Activated CD8-positive, alpha-beta memory T cell treated with anti-CD3 and anti-CD28 coated beads for 4 hours (primary cell): ENCODE measurements at places on chromosomes 12 and 14.
A peak's percentile ranks its signal among the peaks of the same experiment; 100 is the strongest.

DNA sequence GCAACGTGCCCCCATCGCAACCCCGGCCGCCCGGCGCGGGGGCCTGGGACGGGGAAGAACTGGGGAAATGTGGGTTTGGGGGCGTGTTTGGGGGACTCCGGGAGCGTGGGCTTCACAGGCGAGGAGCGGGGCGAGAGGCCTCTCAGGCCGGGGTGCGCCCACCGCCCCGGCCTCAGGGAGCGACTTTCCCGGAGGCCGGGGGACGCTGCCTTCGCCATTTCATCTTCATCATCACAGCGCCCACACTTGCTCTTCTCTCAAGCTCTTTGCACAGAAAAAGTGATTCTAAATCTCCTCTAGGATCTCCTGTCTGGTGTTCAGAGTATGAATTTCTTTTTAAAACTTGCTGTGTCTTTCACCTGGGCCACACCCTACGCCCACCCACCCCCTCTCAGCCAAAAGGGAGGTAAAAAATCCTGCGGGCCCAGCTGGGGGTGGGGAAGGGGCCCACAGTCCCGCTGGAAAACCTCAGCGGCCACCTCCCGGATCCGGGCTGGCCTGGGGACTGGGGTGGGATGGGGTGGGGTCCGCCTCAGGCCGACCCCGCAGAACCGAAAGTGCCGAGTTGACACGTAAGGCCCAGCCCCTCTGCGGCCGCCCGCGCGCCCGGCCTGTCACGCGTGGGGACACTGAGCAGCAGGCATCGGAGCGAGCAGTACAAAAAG is 7.4 kb downstream of the CDKN1B start:
- no peak for DNase-seq

- no peak for DNase-seq
Observed at GRCh38 chr14:21107283-21107800, 6.5 kb downstream of the TMEM253 start.

GRCh38 chr14:54300881-54301280 is 95.9 kb upstream of the CDKN3 start:
- DNase-seq = no peak

DNA sequence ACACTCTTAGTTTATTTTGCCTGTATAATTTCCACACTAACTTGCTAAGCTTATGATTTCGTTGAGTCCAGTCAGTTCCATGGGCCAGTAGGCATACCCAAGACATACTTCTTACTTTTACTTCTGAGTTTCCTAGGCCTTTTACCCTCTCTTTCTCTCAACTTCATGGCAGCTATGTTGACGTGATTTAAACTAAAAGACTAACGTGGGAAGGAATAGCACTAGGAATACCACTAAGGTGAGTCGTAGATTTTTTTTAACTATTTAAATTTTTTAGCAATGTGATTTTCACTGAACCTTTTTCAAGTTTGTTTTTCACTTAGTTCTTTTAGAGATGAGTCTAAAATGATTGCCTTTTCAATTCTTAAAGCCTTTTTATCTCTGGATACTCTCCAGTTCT is 793.5 kb upstream of the NOVA1 start:
- no peak for DNase-seq

DNA sequence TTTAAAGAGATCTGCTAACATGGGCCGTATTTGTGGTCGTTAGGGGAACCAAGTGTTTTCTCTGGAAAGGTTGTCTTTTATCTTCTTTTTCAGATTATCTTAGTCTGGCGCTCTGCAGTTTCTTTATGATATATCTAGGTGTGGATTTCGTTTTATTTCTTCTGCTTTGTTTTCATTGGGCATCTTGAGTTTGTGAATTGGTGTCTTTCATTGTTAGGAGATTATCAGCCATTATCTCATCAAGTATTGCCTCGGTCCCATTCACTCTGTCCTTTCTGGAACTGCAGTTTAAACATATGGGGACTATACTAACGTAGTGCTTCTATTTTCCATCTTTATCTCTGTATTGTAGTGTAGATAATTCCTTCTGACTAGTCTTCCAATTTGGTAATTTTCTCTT is 60.4 kb downstream of the BICDL1 start:
- DNase-seq = no peak

DNA sequence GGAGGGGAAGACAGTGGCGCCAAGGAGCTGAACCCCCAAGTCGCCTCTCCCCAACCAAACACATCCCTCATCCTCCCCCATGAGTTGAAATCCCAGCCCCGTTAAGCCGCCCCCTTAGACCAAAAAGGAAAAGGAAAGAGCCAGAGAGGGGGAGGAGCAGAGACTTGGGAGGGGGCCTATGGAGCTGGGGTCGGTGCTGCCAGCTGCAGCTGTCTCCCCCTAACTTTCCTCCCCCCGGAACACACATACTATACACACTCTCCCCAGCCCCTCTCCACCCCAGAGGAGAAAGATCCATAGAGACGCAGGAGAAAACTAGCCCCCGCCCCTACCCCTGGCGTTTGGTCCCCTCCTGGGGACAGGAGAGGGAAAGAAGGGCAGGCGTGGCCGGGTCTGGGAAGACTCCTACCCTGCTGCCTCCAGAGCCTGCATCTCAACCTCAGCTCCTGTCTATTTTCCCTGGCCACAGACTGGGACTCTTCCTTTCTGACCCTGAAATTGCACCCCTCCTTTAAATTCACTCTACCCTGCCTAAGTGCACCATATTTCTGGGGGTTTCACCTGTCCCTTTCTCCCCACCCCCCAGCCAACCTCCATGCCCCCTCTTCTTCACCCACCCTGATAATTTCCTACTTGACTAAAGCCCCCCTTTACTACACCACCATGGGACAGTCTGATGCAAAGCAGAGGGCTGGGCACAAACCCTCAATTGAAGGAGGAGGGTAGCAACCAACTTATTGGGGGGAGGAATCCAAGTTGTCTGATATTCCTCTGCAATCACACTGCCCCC is 1.7 kb upstream of the HOXC9 start:
- DNase-seq = no peak

DNA sequence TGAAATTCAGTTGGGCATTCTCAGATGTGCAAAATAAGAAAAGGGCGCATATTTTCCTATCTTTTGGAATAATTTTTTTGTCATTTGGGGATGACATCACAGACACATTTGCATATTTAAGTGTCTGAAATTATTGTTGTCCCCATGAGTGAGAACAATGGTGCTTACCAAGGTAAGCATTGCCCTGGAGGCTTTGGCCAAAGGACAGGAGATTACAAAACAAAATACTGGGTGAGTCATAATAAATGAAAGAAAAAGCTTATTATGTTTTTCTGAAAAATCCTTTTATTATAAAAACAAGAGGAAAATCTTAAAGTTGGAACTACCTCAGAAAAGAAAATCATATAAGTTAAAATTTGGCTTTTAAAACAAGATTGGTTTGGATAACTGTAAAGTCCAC is 254.9 kb downstream of the BTG1 start:
- DNase-seq = no peak

- DNase-seq = no peak
Observed at GRCh38 chr14:102914474-102915291, 7.8 kb upstream of the AMN start.

GRCh38 chr14:99972748-99973466 is 92.3 kb upstream of the EVL start:
- no peak for DNase-seq

- no peak for DNase-seq
Observed at GRCh38 chr12:33052141-33053051, 155.8 kb upstream of the PKP2 start.

DNA sequence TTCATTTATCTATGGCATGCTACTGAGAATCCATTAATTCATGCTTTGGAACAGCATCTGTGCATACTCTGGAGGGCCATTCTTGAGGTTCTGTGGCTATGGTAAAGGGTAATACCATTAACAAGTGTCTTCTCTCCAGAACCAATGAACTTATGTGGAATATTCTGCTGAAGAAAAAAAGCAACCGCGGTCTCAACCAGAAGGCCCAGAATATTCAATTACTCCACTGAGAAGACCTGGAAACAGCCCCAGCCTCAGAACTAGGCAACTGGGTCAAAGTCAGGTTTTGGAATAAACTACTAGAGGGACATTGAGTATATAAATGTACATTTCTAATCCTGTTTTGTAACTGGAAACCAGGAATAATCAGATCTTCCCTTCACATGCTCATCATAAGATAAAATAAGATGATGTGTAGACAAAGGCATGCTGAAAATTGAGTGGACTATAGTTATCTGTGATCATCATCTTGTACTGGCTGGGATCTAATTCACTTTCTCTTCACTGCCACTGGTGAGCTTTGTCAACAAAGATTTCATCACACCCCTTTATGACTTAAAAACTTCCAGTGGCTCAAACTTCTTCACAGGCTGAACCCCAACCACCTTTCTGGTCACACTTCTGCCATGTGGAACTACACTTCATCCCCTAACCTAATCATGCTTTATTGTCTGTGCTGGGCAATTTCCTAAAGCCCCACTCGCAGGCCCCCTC is 6.0 kb downstream of the SPTB start:
- no peak for DNase-seq

DNA sequence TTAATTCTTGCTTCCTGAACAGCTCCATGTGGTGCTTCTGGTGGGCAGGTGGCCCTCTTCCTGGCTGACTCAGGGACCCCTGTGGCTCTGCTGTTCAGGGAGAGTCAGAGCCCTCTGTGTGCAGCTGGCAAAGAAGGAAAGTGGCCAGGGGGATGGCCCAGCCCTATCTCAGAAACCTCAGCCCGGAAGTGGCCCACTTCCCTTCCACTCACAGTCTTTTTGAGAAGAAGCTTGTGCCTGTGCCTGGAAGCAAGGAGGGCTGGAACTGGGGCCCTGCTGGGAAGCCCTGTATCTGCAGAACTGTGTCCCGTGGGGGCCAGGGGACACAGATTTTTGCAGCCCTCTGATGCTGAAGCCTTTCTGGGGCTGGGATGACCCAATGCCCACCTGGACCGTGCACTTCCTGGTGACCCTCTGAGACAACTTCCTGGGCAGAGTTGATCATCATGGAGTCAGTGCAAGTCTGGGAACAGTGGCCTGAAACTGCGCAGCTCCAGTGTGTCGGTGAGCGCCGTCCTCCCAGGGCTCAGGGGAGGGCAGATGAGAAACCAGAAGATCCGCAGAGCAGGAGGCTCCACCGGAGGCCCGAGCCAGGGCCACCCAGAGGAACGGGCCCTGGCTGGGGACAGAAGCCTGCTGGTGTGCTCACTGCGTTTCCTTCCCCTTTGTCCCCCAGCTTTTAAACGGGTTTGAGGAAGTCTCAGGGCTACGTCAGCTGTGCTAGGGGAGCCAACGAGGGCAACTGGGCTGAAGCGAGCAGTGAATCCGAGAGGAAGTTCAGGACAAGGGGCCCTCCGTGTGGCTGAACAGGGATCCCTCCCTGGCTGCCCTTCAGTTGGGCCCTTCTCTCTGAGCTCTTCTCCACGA is 217.4 kb upstream of the RTL1 start:
- DNase-seq = no peak

DNA sequence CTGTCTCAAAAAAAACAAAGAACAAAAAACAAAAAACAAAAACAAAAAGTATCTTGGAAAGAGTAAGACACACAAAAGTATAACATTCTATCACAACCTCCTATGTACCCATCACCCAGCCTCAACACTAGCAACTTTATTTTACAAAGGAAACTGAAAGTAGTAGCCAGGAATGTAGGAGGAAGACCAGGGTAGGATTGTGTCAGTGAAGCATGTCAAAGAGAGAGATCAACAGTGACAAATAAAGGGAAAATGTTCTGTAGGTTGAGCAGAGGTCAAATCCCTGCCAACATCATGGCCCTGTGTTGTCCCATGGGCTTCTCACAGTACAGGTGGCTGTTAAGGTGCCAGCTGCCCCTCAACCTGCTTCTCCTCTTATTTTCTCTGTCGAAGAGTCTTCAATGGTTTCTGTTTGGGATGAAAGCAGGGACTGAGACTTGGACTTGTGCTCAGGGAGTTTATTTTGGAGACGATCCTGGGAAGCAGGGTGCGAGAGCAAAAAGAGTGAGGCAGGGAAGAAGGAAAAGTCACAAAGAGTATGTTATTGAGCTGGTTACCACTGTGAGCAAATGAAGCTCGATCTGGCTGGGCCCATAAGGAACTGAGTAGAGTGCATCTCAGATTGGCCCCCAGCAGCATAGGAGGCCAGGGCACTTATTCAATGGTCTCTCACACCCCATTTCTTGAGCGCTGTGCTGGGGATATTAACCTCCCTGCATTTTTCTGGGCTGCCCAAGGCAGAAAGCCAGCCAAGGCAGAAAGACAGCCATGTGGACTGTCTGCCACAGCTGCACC is 29.4 kb upstream of the CTDSP2 start:
- DNase-seq = no peak

- no peak for DNase-seq
Observed at GRCh38 chr14:89730687-89731086, 223.8 kb downstream of the EFCAB11 start.

GRCh38 chr12:50775251-50775650 is 11.3 kb downstream of the ATF1 start:
- no peak for DNase-seq

DNA sequence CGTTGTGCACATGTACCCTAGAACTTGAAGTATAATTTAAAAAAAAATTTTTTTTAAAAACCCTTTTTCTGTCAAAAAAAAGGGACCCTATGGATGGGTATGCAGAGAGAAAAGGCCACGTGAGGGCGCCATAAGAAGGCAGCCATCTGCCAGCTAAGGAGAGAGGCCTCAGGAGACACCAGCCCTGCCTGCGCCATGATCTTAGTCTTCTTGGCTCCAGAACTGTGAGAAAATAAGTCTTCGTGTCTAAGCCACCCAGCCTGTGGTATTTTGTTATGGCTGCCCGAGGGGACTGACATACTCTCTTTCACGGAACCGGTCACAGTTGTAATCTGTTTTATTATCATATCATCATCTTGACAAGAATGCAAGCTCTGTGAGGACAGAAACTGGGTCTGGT is 174.8 kb downstream of the EFCAB11 start:
- no peak for DNase-seq

GRCh38 chr12:26010293-26010821 is 51.9 kb downstream of the RASSF8 start:
- DNase-seq = no peak

- DNase-seq = peak; percentile 96
Observed at GRCh38 chr14:58297762-58298476, 436 bp upstream of the ARID4A start.

GRCh38 chr12:91178139-91178561 is 4.5 kb downstream of the DCN start:
- DNase-seq = no peak

DNA sequence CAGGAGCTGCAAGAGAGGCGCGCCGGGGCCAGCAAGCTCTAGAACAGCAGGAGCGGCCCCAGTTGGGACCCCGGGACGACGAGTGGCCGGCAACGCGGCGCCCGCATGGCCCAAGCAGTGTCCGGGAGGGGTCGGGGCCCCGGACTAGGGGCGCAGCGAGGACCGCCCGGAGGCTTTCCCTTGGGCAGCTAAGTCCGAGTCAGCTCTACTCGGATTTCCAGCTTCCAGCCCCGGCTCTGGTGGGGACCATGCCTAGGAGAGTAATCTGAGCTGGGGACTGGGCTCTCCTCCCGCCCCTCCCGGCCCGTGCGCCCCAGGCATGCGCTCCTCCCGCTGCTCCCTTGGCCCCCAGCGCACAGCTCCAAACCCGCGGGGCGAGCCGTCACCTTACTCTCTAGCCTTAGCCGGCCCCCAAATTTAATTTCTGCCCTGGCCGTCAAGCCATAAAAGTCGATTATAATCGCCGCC is 41.6 kb upstream of the CAPRIN2 start:
- DNase-seq = no peak
